ENCODE measurements at places on chromosomes 16 and 17.

DNA sequence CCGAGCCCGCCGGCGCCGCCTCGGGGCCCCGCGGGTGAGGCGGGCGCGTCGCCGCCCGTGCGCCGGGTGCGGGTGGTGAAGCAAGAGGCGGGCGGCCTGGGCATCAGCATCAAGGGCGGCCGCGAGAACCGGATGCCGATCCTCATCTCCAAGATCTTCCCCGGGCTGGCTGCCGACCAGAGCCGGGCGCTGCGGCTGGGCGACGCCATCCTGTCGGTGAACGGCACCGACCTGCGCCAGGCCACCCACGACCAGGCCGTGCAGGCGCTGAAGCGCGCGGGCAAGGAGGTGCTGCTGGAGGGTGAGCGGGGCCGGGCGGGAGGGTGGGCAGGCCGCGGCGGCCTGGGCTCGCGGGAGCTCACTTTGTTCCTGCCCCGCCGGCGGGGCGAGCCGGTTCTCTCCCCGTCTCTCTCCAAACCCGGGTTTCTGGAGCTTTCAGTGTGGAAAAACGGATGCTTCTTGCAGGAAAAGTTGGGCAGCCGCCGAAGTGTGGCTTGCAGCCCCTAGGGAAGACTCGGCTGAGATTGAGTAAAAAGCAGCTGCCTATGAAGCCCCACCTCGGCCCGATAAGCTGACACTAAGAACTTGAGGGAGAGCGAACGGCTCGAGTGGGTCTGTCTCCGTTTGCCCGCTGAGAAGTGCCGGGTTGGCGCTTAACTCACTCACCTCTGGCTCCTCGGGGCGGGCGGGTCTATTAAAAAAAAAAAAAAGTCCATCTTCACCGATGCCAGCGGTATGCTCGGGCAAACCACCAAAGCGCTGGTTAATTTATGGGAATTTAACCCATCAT, 677 bp downstream of the SNTB2 start:
- peak; percentile 31 for DNase-seq

DNA sequence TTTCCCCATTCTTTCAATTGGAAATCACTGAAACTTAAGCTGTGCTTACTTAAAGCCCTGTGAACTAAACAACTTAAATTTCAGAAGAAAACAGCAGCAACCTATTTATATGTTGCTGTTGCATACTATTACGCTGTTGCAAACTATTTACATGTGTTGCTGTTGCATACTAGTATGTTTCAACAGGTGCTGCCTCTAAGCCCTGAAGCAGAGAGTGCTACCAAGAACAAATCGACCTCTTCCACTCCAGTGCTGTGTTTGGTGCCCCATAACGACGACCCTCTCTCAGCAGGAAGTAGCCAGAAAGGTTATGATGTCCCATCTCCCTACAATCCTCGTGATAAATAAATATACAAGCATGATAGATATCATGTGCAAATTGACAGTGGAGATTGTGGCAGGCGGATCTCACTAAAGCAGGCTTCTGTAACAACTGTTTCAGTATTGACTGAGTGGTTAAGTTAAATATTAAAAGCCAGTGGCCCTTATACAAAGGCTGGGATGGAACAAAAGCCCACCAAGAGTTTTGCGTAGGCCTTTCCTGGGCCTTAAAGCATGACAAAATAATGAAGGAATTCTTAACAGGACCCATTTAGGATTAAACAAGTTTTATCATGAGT, 5.7 kb upstream of the SCPEP1 start:
- DNase-seq, result no peak

- no peak for DNase-seq
Measured at GRCh38 chr16:75053791-75054555, 55.1 kb downstream of the ZNRF1 start.

DNA sequence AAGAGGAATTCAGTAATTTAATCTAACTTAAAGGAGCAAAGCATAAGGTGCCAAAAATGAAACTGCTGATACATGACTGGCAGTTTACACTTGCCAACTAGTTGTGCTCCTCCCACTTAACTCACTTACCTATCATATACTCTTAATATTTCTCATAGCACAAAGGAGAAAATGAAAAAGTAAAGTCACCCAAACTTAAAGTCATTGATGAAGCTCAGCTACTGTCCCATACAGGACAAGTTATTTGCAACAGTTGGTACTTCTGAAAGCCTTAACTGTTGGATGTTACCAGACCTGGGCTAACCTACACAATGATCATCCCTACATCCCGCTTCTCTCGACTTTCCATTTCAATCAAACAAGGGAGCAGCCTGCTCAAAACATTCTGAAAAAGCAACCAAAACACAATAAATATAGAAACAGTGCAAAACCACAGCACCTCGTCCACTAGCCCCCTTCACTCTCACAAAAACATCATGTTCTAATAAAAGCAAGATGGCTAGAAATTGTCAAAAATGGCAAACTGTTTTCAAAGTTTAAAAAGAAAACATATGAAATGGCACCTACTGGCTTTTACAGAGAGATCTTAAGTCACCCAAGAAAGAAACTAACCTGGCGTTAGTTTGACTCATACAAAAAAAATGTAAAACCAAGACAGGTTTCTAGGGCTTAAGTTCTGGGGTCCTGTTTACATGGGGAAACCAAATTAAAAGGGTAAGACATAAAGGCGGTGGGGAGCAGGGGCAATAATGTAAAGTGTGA, 868 bp downstream of the MED13 start:
- DNase-seq, result no peak
